PC-3 (cell line): ENCODE measurements at places on chromosomes 6 and 20. TPM values are rescaled to one million over a fixed set of nuclear protein-coding genes. Genes with fewer than 3 reads are reported as not detected.
A peak's percentile ranks its signal among the peaks of the same experiment; 100 is the strongest.

The PERP gene
- 42.5 and 50.3 TPM in 2 replicates for total RNA-seq

The SLC22A7 gene
- total RNA-seq, result not detected in 2 replicates

The PLAGL1 gene
- 10.9 and 14.4 TPM in 2 replicates for total RNA-seq

The MBOAT1 gene
- 8.4 and 10.3 TPM in 2 replicates for total RNA-seq

The GLP1R gene
- total RNA-seq, result not detected in 2 replicates

- DNase-seq, result no peak
- no peaks in the 10 kb centered on the region for H3K36me3 ChIP-seq
- peaks cover 13% of the 10 kb centered on the region for H3K4me1 ChIP-seq
- H3K27me3 ChIP-seq, result no peaks in the 10 kb centered on the region
These were observed 64.7 kb upstream of the RPS6KA2 start for GRCh38 chr6:166691746-166692145.

DNA sequence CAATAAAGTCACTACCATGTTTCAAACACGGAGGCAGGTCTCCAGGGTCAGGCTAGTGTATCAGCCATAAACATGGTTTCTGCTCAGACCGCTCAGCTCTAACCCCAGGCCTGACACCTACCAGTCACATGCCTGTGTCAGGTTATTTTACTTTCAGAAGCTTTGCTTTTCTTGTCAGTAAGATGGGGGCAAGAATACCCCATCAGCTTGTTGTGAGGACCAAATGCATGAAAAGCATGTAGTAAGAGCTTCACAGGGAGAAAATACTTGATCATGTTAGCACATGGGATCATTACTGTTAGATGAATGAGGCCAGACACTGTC is 65.2 kb upstream of the PIM1 start:
- peak overlapping the region; percentile 59; the same call in 1 of the 2 replicates for H3K4me3 ChIP-seq
- no peaks in the 10 kb centered on the region for H3K36me3 ChIP-seq
- no peaks in the 10 kb centered on the region for H3K27me3 ChIP-seq
- H3K27ac ChIP-seq, result peak overlapping the region; percentile 78

GRCh38 chr6:82363428-82364086 is at the start of gene TPBG:
TPBG (plus strand) TSS chr6:82363817; CDS start chr6:82364962, 1,145 bp downstream.
- peak; percentile 69 for DNase-seq
- peak within 1 kb of the TSS; percentile 81 for H3K27ac ChIP-seq
- H3K4me1 ChIP-seq, result peaks cover 28% of the 10 kb centered on the region
- peaks cover 7% of the 10 kb centered on the region; the same call in 1 of the 2 replicates for H3K36me3 ChIP-seq
- peak within 1 kb of the TSS; percentile 79 for H3K4me3 ChIP-seq

DNA sequence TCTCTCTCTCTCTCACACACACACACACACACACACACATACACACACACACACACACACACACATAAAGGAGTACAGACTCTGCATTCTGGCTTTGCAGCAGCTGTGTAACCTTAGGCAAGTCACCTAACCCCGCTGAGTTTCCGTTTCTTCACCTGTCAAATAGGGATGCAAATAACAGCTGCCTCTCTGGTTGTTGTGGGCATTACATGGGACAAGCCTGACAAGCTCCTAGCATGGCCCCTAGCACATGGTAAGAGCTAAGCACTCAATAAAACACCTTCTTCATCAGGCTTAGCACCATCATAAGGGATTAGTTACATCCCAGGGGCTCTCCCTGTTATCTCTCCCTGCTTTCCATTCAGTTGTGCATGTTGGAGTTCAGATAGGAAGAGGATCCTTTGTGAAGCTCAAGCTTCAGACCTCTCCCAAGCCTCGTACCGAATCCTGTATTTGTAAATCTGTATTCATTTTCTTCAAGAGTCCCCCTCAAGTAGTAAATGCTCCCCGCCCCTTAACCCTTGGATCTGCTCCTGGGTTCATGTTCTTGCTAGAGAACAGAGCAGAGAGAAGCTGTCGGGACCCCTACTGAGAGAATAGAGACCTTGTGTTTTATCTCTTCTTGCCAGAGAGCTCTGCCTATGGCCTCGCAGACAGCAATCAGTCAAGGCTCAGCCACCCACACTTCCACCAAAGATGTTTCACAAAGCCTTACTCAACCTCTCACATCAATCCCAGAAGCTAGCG is 2.2 kb downstream of the SLC13A3 start:
- H3K27ac ChIP-seq, result no peak overlapping the region
- peaks cover 40% of the 10 kb centered on the region for H3K27me3 ChIP-seq
- H3K36me3 ChIP-seq, result no peaks in the 10 kb centered on the region
- H3K4me1 ChIP-seq, result no peaks in the 10 kb centered on the region
- H3K4me3 ChIP-seq, result no peak overlapping the region

DNA sequence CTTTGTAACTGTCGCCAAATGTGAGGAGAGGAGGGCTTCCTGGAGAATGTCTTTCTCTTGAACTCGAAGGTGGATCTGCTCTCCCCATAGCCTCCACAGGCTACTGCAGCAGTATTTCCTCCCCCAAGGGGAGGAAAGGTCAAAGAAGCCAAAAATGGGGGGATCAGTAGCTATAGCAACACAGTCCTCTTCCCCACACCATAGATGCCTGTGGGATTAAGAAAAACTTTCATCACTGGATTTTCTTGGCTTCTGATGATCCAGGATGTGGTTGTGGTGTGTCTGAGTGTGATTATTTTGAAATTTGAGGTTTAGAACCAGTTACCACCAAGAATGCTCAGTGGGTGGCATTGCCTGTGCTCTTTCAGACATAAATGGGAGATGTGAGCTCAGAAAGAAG is 140.1 kb upstream of the SPACA1 start:
- H3K4me3 ChIP-seq, result no peak overlapping the region
- no peak overlapping the region for H3K27ac ChIP-seq
- no peak for DNase-seq

- no peaks in the 10 kb centered on the region for H3K27me3 ChIP-seq
- H3K27ac ChIP-seq, result peak overlapping the region; percentile 32
- H3K36me3 ChIP-seq, result no peaks in the 10 kb centered on the region
- H3K4me3 ChIP-seq, result no peak overlapping the region
- peaks cover 14% of the 10 kb centered on the region for H3K4me1 ChIP-seq
- peak; percentile 81 for DNase-seq
These were observed 628.0 kb upstream of the ID4 start for GRCh38 chr6:19209202-19209601.

DNA sequence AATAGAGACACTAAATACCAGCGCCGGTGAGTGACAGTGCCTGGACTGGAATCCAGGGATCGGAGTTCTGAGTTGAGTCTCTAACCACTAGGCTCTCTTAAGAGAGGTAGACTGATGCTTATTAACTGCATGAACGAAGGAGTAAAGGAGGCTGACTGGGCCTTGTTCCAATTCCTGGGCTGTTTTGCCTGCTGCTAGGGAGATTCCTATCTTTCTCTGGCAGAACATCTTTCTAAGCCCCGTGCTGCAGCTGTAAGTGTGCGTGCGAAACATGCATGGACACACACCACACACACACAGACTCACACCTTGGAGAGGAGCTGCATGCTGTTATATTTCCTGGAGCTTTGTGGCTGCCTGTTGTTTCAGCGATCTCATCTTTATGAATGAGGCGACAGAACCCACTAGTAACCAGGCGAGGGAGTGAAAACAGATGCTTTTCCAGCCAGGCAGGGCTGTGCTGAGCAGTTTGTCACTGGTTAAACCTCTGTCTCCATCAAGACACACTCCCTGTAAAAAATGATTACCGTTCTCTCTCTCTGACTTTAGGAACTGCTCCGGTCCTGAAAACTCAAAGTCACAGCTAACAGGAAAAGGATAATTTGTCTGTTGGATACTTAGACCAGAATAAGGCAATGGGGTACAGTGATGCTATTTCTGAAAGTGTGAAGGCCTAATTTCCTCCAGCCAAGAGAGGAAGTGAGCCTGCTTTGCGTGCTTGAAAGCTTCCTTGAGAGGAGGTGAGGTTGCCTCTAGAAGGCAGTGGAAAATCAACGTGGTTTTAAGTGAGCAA is 157.4 kb upstream of the ZNF217 start:
- peaks cover 65% of the 10 kb centered on the region for H3K4me1 ChIP-seq
- no peaks in the 10 kb centered on the region for H3K36me3 ChIP-seq
- H3K27ac ChIP-seq, result peak overlapping the region; percentile 88
- no peaks in the 10 kb centered on the region for H3K27me3 ChIP-seq

GRCh38 chr6:155253337-155253736 is 10.5 kb upstream of the CLDN20 start:
- H3K36me3 ChIP-seq, result no peaks in the 10 kb centered on the region
- H3K27me3 ChIP-seq, result no peaks in the 10 kb centered on the region
- H3K4me1 ChIP-seq, result peaks cover 6% of the 10 kb centered on the region
- H3K27ac ChIP-seq, result no peak overlapping the region
- no peak for DNase-seq

DNA sequence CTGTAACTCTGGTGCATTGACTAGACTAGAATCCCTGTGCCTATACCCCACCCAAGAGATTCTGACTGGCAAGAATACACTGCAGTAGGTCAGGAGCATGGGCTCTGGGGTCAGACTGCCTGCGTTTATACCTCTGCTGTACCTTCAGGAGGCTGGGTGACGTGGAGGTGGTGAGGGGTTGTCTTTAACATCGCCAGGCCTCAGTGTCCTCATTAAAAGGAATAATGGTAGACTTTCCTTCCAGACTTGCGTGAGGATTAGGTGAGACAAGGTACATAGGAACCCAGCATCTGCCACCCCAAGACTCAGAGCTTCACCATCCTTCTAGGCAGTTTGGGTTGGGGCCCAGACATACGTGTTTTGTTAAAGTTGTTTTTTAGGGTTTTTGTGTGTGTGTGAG is 44.3 kb downstream of the TM9SF4 start:
- no peak for DNase-seq
- no peak overlapping the region for H3K27ac ChIP-seq
- no peaks in the 10 kb centered on the region for H3K27me3 ChIP-seq
- no peak overlapping the region for H3K4me3 ChIP-seq

- no peak overlapping the region for H3K4me3 ChIP-seq
- no peaks in the 10 kb centered on the region for H3K27me3 ChIP-seq
- no peaks in the 10 kb centered on the region for H3K36me3 ChIP-seq
These were observed 153.0 kb downstream of the BCAS1 start for GRCh38 chr20:53917145-53918019.

GRCh38 chr20:48186915-48187314 is 401.6 kb upstream of the SULF2 start:
- no peak overlapping the region for H3K27ac ChIP-seq
- no peaks in the 10 kb centered on the region for H3K27me3 ChIP-seq
- 0 out of 2 replicates have a peak, but pooled peaks cover 7% of the 10 kb centered on the region for H3K4me1 ChIP-seq
- H3K4me3 ChIP-seq, result no peak overlapping the region
- DNase-seq, result no peak

- no peaks in the 10 kb centered on the region; the same call in 1 of the 2 replicates for H3K36me3 ChIP-seq
- no peaks in the 10 kb centered on the region for H3K27me3 ChIP-seq
- DNase-seq, result no peak
- H3K27ac ChIP-seq, result no peak overlapping the region
- H3K4me3 ChIP-seq, result no peak overlapping the region
These were observed 110.5 kb downstream of the IRF4 start for GRCh38 chr6:501891-502601.

DNA sequence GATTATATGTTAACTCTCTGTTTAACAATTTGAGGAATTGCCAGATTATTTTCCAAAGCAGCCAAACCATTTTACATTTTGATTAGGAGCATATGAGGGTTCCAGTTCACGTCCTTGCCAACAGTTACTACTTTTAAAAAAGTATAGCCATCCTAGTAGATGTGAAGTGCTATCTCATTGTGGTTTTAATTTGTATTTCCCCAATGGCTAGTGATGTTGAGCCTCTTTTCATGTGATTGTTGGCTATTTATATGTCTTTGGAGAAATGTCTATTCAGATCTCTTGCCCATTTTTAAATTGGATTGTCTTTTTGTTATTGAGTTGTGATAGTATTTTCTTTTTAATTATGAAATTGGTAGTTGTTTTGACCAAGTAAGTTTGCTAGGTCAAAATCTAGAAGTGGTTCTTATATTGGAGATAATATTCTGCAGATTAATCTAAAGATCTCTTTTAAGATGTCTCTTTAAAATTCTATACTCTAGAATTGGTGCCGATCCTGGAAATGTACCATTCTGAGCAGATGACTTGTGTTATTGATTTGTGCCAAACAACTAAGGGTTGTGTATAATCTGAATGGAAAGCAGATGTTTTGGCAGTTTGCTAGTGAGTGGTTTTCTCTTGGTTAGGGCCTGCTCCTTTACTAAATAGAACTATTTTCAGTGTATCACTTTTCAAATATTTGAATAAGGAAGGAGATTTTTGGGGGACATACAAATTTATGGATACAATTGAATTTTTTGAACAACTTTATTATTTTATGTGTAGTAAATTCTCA is 99.5 kb downstream of the CDKAL1 start:
- no peak overlapping the region for H3K4me3 ChIP-seq
- H3K4me1 ChIP-seq, result peaks cover 12% of the 10 kb centered on the region
- no peaks in the 10 kb centered on the region for H3K36me3 ChIP-seq
- no peak overlapping the region for H3K27ac ChIP-seq
- no peak for DNase-seq

DNA sequence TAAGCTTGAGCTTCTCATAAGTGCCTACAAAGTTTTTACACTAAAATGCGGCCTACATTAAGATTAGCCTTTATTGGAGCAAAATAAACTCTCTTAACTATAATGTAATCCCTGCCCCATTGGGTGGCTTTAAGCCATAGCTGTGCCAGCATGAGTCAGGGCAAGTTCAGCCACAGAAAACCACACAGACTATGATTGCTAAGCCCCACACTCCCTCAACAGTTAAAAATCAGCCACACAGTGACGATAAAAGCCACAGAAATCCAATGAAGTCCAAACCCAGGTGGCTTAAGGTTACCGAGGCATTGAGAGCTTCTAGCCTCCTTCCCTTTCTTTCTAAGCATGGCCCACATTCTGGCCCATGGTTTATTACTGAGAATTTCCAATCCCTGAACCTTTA is 61.6 kb downstream of the GRM1 start:
- no peaks in the 10 kb centered on the region for H3K36me3 ChIP-seq
- no peaks in the 10 kb centered on the region for H3K4me1 ChIP-seq

GRCh38 chr6:133906050-133906449 is 17.1 kb downstream of the TCF21 start:
- H3K4me3 ChIP-seq, result no peak overlapping the region
- H3K4me1 ChIP-seq, result no peaks in the 10 kb centered on the region
- no peak overlapping the region for H3K27ac ChIP-seq
- H3K36me3 ChIP-seq, result no peaks in the 10 kb centered on the region
- H3K27me3 ChIP-seq, result peaks cover 7% of the 10 kb centered on the region; the same call in 1 of the 2 replicates

DNA sequence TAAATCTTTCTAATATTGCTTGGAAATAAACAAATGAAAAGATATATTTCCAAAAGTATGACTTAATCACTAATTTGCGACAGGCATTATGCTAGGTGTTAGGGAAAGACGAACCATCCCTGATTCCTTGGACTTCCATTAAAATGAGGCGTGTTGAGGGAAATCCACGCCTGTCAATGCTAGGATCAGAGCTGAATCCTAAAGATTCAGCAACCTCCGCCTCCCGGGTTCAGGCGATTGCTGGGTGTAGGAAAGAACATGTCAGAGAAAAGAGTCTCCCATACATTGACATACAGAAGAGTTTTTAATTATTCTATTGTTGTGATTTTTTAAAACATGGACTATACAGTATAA is 16.8 kb upstream of the PRSS16 start:
- no peak for DNase-seq
- H3K36me3 ChIP-seq, result no peaks in the 10 kb centered on the region
- peak overlapping the region; percentile 66 for H3K4me3 ChIP-seq
- H3K27ac ChIP-seq, result no peak overlapping the region
- H3K4me1 ChIP-seq, result peaks cover 6% of the 10 kb centered on the region; the same call in 1 of the 2 replicates

DNA sequence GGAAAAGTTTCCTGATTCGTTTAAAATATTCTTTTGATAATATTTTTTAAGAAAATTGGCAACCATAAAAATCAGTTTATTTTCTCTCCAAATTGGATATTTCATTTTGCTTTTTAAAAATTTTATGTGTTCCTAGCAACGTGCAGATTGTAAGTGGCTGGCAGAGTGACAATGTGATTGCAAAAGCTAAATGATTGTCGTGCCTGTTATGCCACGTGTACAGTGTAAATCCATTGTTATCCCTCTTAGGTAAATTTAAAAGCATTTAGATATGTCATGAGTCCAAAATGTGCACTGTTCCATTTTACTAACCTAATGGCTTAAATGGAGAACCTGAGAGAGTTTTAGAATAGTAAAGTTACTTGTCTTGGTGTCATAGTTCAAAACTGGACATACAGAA is 94.4 kb upstream of the ADGRF4 start:
- no peak overlapping the region for H3K4me3 ChIP-seq
- H3K4me1 ChIP-seq, result no peaks in the 10 kb centered on the region
- no peaks in the 10 kb centered on the region for H3K27me3 ChIP-seq
- peaks cover 11% of the 10 kb centered on the region for H3K36me3 ChIP-seq
